Daoy (cell line): ENCODE measurements at places on chromosomes 7 and 10. TPM values are rescaled to one million over a fixed set of nuclear protein-coding genes. Genes with fewer than 3 reads are reported as not detected.

EBLN1 gene
- not detected in 2 replicates for total RNA-seq

OPN1SW gene
- total RNA-seq = not detected in 2 replicates

SMO gene
- 20.4 and 30.4 TPM in 2 replicates for total RNA-seq

- no peak for DNase-seq
These were observed 45.4 kb downstream of the DOCK4 start for GRCh38 chr7:112160771-112161150.

DNA sequence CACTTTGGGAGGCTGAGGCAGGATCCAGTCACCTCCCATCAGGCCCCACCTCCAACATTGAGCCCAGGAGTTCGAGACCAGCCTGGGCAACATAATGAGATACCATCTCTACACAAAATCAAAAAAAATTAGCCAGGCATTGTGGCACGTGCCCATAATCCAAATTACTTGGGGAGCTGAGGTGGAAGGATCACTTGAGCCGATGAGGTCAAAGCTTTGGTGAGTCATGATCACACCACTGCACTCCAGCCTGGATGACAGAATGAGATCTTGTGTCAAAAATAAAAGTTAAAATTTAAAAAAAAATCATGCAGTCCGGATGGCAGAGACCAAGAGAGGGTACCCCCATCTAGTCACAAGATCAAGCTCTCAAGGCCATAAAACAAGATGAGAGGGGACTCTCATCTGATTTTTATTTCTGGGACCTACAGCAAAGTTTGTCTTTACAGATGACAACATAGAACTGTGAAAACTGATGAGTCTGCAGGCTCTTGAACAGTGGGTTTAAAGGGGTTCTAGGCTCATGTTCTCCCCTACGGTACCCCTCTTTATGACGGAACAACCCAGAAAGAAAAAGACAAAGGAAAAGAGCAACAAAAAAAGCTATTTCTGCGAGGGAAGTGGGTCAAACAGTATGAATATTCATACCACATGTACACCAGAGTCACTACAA is 28.9 kb upstream of the CREB3L2 start:
- peak; percentile 46 for DNase-seq

- DNase-seq = no peak
These were observed 996.7 kb upstream of the CELF2 start for GRCh38 chr10:10020945-10021344.

GRCh38 chr10:70430493-70431445 is 10.7 kb downstream of the NODAL start:
- no peak for DNase-seq

DNA sequence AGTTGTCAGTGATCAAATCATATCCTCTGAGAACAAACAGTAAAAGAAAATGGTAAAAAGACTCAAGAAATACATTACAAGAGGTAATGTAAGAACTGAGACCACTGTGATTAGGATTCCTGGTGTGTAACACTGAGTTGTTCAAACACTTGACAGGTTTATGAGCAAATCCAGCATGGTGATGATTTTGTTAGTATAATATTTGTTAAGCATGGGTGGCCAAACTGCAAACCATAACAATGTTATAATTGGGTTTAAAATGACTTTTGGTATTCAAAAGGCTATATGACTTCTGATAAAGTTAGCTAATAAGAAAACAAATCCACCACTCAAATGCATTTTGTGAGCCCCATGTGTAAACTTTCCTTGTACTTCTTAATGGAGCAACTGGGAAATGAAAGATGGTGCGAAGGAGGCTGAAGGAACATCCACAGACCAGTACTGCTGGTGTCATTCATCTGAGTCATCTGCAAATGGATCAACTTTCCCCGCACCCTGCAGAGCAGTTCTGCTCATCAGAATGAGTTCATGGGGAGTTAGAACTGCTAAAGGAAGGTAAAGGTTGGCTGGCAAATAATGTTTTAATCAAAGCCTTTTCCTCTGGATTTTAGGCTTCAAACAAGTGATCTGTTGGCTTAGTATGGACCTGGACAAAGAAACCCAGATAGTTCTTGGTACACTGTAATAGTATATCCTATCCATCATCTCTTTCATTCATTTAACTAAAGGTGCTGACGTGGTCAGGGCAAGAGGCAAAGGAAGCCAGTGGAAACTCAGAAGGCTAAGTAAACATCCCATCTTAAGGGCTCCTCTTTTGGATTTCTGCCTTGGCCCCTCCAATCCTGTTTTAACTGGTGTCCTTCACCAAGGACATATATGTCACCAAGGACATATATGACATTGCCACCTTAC is 45.0 kb downstream of the AFAP1L2 start:
- DNase-seq = peak; percentile 80
